ENCODE measurements at places on chromosomes 5 and 9.

DNA sequence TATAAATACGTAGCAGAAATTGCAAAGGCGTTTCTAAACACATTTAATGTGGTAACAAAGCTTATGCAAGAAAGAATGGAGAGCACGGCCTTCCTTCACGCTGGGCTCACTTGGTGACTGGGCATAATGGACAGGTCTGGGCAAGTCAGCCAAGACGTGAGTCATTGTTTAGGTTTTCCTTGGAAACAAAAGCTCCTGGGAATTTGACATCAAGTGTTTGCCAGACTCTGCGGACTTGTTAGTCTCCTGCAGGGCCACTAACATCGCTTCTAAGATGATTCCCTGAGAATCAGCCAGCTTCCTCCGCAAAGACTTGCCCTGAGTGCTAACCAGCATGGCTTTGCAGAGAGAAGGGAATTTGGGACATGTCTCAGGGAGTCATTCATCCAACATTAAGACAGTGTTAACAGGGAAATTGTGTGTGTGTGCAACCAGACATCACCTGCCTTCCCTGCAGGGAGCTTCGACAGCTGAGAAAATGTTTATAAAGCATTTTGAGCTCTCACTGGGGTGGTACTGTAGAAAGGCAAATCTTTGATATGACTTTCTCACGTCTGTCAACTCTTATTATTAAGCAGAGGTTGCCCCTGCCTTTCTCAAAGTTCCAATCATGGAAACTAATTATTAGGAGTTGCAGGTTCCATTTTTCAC, 182.5 kb downstream of the NTRK2 start:
- peak; percentile 72 for DNase-seq

- no peak for DNase-seq
Measured at GRCh38 chr9:96461336-96461735, 11.4 kb downstream of the HABP4 start.

DNA sequence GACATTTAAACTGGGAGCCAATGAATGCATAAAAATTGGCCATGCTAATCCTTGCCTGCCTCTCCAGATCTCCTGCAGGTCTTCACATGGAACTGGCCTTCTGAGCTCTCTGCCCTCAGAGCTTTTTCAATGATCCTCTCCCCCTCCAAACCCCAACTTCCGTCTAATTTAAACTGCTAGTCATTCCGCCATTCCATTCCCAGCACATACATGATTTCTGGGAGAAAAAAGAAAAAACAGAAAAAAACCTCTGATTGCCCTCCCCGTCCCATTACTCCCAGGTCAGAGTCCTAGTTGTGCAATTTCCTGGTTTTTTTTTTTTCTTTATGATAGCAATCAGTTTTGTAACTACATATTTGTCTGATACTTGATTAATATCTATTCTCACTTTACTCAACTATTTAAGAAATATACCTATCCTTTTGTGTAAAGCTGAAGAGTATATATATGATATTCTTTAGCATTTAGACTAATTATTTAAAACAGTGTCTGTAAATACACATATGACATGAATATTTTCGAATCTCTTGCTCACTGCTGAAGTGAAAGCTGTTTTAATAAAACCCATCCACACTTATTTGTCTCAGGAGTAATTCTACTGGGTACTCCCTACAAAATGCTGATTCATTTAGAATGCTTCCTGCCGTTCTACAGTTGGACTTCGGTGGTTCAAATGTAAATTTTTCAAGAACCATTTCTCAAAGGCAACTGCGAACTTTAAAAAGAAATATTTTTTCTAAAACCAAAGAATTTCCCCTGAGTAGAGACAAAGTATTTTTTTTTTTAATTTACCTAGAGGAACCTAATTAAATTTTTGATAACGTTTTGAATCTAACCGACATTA, 1.6 kb downstream of the HINT1 start:
- DNase-seq = no peak

- no peak for DNase-seq
Measured at GRCh38 chr9:80163889-80164288, 592.1 kb downstream of the TLE4 start.

GRCh38 chr9:104772714-104773510, 9.0 kb downstream of the NIPSNAP3B start:
- no peak for DNase-seq

DNA sequence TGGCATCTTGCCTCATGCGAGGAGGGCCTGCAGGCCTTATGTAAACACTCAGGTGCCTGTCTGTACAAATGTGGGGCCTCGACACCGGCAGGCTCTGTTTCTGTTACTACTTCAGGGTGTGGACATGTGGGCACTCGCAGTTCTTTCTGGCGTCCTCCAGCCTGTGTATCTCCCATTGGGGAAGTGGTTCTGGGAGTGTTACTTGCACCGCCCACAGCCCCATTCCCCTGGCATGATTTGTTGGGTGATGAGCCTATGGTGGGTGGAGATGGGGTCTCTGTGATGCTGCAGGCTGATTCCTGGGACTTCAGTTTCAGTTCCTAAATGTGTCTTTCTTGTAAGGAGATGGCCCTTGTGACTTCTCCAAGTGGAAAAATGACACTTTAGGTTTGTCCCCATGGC, 82.1 kb upstream of the PITX1 start:
- no peak for DNase-seq
